ENCODE measurements at places on chromosomes 12 and 14.

GRCh38 chr12:69649529-69649928 is 38.8 kb upstream of the LRRC10 start:
- no peak for DNase-seq

GRCh38 chr12:31029468-31029867 is 44.2 kb upstream of the DDX11 start:
- DNase-seq = no peak

DNA sequence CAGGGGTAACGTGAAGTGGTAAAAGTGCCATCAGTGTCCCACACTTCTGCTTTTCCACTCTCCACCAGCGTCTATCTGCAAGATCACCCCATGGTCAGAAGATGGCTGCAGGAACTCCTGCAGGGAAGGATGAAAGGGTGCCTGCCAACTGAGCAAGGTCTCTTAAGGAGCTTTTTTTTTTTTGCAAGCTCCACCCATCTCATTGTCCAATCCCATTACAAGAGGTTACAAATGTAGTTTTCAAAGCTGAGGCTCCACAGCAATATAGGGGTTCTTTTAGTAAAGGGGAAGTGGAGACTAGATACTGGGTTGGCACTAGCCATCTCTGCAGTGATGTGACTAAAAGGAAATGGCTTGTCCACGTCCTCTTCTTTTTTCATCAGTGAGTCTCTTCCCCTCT is 5.9 kb upstream of the BHLHE41 start:
- no peak for DNase-seq

DNA sequence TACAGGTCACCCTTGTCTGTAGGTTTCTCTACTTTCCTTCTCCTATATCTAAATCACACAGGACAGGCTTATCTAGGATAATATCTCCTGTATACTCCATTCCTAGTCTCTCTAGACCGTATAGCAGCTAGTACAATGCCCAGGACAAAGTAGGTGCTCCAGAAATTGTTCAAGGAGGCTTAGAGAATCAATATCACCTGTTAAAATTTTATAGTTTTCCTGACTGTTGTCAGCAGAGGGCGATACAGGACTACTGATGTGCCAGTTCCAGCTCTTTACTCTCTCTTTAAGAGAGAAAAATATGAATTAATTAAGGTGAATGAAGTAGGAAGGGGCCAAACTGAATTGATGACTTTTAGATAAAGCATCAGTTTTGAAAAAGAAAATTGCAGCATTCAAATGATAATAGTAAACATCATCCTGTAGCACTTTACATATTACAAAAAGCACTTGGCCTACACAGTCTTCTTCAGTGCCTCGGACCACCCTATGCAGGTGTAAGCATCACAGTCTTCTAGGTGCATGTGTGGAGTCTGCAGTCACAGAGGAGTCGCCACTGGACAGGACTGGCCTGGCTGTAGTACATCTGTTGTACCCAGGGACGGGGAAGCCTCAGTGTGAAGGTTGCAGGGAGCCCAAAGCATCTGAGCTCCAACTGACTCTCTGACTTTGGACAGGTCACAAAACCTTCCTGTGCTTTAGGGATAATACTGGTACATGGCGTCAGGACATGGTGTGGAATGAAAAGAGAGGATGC is 61.9 kb upstream of the MAX start:
- DNase-seq = peak; percentile 66

DNA sequence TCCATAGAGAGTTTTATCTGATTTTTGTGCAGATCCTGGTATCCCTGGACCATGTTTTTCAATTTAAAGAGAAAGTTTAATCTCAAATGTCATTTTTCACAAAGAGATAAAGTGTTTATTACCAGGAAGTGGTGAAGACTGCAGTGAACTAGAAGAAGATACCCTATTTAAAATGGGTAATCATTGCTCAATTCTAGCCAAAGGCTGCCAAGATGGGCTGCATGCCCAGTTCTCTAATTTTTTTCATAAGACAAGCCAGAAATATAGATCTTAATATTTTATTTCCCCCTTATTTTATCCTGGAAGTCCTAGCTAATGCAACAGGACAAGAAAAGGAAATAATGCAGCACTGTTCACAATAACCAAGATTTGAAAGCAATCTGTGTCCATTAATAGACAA is 343.5 kb downstream of the PCNX1 start:
- no peak for DNase-seq

All from CD4-positive, alpha-beta T cell treated with Interleukin-21 for 1 hour (primary cell).